ENCODE measurements at places on chromosomes 4 and X.
A peak's percentile ranks its signal among the peaks of the same experiment; 100 is the strongest.

- DNase-seq, result peak; percentile 1
Measured at GRCh38 chrX:16786791-16787735, 797 bp downstream of the TXLNG start.

- DNase-seq, result no peak
Measured at GRCh38 chrX:13081395-13082205, 37.2 kb upstream of the FAM9C start.

DNA sequence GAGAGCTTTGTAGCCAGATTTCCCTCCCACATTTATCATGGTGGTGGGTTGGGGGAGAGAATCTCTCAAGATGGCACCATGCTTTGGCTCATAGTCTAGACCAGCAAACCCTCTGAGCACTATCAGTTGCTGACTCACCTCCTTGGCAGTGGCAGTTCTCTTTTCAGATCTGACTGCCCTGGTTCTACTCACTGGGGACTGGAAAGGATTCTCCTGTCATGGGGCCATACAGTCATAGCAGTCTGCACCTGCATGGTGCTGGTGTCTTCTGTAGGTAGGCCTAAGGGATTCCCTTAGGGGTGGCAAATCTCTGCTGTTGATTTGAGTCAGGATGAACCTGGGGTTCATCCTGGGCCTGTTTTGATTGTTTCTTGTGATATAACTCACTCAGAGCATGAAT lies 2.6 kb downstream of the TEX13B start:
- DNase-seq, result no peak

- DNase-seq, result no peak
Measured at GRCh38 chr4:53043055-53043454, 180.9 kb downstream of the RASL11B start.

DNA sequence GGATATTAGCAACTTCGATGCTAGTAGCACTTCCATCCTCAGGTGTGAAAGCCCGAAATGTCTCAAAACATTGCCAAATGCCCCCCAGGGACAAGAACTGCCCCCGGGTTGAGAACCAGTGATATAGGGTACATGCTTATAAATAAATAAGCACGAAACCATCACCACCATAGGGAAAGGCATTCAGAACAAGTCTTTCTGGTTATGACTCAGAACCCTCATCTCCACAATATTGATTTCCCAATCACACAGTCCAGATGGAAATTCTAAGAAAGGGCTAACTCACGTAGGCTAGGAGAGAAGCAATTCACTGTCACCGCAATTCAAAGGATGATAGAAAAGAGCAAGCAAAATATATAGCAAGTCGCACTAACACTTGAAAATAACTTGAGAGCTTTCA lies 84.8 kb downstream of the ANOS1 start:
- no peak for DNase-seq

DNA sequence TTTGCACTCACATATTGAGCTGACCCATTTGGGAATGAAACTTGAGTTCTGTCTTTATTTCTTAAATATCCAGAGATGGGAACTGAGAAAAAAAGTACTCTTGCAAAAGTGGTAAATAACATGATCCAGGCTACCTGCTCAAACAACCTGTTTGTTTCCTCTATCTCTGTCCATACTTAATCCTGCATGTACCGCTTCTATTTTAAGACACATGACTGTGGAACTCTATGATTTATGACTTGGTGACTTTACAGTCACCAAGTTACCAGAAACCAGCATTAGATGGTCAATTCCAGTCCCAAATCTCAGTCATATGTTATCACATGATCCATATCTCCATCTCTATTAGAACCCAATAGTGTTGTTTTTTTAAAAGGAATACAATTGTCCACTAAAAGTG lies 606.7 kb downstream of the EPHA5 start:
- no peak for DNase-seq

- DNase-seq, result no peak
Measured at GRCh38 chr4:184816962-184817361, 8.8 kb downstream of the ACSL1 start.

- peak; percentile 9 for DNase-seq
Measured at GRCh38 chr4:22897520-22898108, 204.9 kb downstream of the GBA3 start.

DNA sequence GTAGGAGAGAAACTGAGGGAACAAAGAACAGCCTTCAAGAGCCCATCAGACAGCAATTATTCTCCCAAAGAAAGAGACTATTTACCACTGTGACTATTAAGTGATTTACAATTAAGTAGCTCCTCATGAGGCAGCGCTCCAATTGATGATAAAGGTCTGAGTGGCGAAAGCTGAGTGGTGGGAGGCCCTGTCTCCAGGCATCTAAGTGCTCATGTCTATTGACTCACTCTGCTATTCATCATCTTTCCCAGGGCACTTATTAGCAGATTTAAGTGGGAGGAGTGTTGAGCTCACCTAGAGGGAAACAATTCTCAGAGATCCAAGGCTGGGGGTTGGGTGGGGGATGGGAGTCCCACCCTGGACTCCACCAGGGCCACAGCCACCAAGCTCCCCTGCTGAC lies 23.3 kb downstream of the AMER1 start:
- no peak for DNase-seq

- DNase-seq, result no peak
Measured at GRCh38 chrX:46653482-46653881, 79.9 kb downstream of the CHST7 start.

DNA sequence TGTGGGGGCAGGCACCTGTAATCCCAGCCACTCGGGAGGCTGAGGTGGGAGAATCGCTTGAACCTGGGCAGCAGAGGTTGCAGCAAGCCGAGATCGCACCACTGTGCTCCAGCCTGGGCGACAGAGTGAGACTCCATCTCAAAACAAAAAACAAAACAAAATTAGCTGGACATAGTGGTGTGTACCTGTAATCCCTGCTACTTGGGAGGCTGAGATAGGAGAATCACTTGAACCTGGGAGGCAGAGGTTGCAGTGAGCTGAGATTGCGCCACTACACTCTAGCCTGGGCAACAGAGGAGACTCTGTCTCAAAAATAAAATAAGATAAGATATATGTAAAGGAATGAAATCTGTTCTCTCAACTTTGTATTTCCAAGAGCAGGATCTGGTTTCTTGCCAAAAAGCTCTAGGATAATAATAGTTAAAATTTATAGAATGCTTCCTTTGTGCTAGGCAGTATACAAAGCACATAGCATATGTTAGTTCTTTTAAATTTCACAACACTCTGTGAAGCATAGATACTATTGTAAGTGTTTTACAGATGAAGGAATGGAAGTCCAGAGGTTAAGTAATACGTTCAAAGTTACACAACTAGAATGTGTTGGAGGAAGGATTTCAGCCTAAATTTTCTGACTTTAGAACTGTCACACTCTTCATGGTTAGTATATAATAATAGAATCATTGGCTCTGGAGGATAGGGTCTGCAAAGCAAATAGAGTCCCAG lies 10.3 kb downstream of the MRPL1 start:
- DNase-seq, result no peak

DNA sequence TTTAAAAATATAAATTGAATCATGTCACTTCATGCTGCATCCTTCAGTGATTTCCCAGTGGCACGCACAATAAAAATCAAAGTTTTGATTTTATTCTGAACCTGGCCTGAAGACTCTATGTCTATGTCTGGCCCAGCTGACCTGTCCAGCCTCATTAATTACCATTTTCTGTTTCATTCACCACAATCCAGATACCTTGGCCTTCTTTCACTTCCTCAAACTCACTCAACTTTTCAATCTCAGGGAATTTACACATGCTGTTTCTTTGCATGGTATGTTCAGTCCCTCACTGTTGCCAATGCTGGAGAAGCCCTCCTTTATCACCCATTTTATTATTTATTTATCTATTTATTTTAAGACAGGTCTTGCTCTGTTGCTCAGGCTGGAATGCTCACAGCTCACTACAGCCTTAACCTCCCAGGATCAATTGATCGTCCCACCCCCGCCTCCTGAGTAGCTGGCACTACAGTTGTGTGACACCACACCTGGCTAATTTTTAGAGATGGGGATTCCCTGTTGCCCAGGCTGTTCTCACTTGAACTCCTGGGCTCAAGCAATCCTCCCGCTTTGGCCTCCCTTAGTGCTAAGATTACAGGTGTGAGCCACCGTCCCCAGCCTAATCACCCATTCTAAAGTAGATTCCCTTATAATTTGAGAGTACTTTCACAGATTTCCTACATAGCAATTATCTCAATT lies 43.1 kb downstream of the ZGRF1 start:
- no peak for DNase-seq

DNA sequence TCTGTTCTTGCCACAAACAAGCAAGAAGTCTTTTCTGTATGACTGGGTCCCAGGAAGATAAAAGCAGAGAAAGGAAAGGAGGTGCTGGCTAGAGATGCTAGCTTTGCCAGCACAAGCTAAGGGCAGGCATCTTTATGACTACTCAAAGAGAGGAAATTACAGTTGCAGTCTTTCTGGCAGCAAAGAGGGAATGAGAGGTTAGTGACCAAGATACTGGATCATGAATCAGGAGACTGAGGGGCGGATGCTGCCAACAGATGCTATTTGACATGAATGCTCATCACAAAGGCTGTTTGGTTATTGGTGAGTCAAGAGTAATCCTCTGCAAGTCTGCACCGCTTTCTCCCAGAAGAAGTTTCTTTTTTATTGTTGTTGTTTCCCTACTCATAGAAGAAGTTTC lies 5.5 kb upstream of the XIAP start:
- no peak for DNase-seq

- no peak for DNase-seq
Measured at GRCh38 chr4:10184041-10184440, 67.4 kb upstream of the WDR1 start.

DNA sequence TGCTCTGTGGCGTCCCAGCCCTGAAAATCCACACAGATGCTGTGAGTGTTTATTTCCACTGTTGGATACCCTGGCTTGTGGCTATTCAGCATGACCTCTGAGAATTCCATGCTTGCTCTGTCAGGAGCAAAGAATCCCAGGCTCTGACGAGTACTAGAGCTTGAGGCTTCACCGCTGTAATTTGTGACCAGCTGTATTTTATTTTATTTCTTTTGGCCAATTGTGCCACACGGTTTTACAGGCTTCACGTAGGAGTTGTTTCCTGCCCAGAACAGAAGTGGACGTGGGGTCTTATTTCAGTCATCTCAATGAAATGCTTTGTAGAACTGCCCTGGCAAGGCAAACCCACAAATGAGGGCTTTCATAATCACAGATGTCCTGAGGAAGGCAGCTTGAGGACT lies 69.4 kb upstream of the CLDN34 start:
- no peak for DNase-seq

DNA sequence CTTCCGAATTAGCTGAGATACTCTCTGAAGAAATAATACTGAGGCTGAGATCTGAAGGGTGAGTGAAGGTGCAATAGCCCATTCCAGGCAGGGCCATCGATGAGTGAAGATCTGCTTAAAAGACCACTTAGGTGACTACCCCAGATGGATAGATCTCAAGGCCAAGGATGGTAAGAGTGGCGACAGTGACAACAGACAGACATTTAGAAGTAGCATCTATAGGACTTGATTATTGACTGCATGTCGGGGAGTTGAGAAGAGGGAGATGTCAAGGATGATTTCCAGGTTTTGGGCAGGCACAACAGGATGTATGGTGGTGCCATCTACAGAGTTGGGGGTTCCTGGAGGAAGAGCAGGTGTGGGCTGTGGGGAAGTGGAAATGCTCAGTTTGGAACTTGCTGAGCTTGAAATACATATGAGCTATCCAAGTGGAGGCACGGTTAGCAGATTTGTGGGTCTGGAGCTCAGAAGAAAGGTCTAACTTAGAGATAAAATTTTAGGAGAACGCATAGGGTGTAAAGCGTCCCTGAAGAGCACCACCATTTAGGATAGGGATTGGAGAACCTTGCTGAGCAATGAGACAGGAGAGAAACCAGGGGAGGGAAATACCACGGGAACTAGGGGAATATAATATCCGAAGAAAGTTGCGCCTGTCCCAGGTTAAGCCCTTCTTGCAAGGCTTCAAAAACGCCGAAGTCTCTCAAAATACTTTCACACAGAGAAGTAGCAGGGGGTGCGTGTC lies 688 bp downstream of the UFSP2 start:
- DNase-seq, result no peak

DNA sequence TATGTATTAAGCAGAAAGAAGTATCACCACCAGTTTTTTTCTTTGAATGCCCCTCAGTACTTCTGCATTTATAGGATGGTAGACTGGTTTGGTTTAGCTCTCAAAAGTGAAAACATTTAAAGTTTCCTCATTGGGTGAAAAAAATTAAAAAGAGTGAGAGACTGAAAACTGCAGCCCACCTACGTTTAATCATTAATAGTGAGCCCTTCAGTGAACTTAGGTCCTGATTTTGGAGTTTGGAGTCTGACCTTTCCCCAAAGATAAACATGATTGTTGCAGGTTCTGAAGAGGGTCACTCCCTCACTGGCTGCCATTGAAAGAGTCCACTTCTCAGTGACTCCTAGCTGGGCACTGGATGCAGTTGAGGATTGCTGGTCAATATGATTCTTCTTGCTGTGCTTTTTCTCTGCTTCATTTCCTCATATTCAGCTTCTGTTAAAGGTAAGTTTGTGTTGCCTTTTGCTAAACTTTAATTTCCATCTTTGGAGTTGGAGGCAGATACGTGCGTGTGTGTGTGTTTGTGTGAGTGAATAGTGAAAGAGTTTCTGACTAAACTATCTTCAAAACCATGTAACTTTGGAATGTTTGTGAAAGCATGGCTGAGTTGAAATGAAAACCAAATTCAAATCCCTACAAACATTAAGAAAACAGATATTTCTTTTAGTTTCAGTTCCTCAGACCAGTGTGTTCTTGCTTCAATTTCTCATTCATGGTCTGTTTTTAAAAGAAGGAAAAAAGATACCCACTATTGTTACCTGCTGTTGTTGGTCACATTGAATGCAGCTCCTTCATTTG lies at the start of gene MTTP:
TSS of gene MTTP (plus strand) at position 295 of the 795 bp plus-strand sequence. CDS start at position 381, 86 bp downstream.
- DNase-seq, result no peak

DNA sequence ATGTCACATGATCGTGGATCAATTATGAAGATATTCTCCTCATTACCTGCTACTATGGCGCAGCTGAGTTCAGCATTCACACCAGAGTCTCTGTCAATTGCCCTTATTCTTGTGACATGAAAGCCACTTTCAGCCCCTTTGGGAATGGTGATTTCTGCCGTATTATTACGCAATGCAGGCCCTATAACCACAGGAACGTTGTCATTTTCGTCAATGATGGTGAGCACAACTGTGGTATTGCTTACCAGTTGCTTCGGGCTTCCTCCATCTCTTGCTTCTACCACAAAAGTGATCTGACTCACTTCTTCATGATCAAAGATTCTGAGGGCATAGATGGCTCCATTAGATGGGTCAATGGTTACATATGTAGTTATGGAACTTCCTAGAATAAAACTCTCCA lies 2.1 kb downstream of the PCDH18 start:
- no peak for DNase-seq

DNA sequence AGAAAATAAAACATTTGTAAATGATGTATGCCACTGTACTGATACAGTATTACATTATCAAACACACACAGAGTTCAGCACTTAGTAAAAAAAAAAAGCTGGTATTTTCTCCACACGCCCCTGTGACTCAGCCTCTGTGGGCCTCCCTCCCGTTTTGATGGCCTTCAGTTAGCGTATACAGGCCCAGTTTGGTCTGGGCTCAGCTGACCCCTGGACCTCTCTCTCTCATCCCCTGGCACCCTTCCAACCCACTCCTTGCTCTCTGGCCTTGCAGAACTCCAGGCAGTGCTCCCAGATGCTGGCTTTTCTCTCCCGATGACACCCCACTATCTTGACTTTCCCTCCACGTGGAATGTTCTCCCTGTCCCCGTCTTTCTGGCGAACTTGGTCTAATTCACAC lies 89.0 kb upstream of the LIMCH1 start:
- no peak for DNase-seq
